RWPE2 (cell line): ENCODE measurements at places on chromosomes 7 and 10.

DNA sequence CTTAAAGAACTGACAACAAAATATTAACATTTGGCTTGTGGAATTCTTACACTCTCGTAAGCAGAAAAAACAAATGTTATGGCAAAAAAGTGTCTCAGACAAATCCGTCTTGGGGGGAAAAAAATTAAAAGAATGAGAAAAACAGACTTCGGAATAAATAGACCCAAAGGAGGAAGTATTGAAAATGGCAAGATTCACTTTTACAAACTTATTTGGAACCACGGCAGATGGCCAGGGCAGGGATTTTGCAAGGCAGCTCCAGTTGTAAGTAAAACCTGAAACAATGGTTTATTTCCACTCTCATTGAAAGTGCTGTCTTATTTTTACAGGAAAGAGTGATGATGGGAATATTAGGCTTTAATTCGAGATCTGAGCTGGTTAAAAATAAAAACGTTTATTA lies 1.5 kb upstream of the ZNF438 start:
- DNase-seq: no peak

GRCh38 chr10:127195571-127196281 lies 665 bp downstream of the INSYN2A start:
- no peak for DNase-seq

DNA sequence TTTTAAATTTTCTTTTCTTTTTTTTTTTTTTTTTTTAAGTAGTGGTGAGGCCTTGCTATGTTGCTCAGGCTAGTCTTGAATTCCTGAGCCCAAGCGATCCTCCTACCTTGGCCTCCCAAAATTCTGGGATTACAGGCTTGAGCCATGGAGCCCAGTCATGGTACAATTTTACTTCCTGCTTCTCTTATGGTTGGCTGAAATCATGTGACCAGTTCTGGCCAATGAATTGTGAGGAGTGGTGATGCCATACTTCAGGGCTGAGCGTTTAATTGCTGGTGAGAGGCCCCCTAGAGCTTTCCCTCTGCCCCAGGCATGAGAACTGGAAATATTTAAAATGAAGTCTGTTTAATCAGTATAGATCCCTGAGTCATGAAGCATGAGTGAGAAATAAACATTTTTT lies 22.2 kb upstream of the BAIAP2L1 start:
- DNase-seq: no peak

- DNase-seq: no peak
Observed at GRCh38 chr7:92988941-92989545, 128.7 kb downstream of the SAMD9 start.

GRCh38 chr7:114070246-114070645 lies 151.4 kb upstream of the PPP1R3A start:
- no peak for DNase-seq

- no peak for DNase-seq
Observed at GRCh38 chr10:125199270-125199669, 38.9 kb upstream of the CTBP2 start.

DNA sequence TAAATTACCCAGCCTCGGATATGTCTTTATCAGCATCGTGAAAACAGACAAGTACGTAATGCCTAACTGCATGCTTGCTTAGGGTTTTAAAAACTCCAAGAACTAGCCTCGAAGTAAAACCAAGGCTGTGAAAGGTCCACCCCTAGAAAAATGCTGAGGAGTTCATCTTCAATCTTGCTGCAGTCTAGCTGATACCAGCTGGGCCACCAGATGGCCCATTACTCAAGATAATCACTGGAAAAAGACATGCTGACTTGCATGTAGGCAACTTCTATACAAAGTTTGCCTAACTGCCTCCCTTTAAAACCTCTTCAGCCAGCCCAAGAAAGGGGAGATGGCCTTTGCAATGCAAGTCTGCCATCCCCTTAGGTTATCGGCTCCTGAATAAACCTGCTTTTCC lies 614.1 kb downstream of the GALNT17 start:
- DNase-seq: no peak

- DNase-seq: no peak
Observed at GRCh38 chr10:34612446-34612845, 202.7 kb downstream of the PARD3 start.

DNA sequence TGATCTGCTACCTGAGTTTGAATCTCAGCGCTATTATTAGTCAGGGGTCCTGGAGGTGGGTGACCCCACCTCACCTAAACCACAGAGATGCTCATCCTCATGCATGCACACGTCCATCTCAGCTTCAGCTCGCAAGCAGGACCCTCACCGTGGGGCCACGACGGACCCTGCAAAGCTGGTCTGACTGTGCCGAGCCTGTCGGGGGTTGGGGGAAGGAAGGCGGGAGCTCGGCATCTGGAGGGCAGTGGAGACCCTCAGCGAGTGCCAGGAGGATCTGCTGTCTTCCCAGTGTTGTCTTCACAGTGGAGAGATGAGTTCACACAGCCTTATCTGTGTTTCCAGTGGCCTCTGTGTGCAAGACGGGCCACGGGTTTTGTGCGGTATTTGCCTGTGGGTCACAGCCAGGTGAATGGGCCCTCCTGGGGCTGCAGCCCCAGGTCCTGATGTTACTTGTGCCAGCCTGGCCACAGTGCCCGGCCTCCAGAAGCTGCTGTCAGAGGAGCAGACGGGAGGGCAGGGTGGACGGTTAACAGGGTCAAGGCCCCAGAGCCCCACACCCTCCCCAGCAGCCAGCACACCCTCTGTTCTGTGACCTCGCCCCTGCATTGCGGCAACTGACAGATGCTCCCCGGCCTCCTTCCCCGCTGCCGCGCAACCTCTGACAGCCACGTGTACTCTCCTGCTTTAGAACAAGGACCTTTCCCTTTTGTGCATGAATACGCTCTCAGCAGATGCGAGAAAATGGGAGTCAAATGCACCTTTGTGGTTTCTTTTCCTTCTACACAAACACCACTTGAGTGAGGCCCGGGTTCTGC lies 528.8 kb downstream of the DNAJB6 start:
- DNase-seq: no peak

DNA sequence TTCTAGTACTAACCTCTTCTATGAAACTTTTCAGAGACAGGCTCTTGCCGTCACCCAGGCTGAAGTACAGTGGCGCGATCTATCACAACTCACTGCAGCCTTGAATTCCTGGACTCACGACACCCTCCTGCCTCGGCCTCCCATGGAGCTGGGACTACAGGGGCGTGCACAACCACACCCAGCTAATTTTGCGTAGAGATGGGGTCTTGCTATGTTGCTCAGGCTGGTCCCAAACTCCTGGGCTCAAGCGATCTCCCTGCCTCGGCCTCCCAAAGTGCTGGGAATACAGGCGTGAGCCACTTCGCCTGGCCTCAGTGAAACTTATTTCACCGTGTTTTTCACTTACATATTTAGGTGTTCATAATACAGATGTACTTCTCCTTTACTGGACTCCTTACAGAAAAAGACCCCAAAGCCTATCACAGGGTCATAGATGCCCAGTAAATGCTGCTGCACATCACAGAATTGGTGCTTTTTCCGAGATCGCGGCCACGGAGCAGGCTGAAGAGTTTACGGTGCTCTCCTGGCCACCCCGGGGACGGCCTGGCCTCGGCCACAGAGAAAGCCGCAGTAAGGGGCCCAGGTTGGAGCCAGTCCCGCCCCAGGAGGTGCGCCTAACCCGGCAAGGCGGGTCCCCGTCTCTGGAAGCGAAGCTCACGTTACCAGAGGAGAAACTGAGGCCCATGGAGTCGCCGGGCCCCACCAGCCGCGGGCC lies 595 bp downstream of the TBL2 start:
- DNase-seq: no peak

DNA sequence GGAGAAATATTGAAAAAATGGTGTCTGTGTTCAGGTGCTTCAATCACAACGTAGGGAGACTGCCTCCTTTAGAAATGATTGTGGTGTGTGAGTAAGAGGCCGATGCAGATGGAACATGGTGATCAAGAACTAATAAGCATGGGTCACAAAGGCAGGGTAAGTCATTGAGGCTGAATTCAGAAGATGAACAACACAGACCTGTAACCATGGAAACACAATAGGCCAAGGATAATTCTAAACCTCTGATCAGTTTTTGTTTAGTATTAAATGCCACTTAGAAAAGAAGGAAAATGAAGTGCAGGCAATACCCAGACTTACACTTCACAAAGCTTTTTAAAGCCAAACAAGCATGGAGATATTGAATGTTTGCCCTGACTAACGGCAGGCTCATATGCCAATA lies 32.8 kb upstream of the TAS2R16 start:
- no peak for DNase-seq

DNA sequence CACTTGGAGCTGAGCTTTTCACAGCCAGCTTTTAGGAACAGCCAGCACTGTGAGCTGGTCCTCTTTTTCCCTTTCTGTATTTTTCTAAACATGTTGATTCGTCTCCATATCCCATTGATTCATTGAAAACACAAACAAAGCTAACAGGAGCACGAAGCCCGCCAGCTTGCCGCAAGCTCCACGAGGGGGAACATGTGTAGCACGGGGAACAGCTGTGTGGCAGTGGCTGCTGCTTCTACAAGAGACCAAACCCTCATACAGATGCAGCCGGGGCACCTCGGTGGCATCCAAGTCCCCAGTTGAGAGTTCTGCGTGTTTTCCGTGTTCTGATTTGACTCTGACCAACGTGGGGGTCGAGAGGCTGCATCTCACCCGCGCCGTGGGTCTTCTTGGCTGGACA lies 80.8 kb upstream of the SH2B2 start:
- DNase-seq: no peak

- DNase-seq: no peak
Observed at GRCh38 chr7:14836571-14837189, 65.9 kb downstream of the DGKB start.

GRCh38 chr7:102933763-102934162 lies 21.0 kb downstream of the LRRC17 start:
- DNase-seq: peak; percentile 75

GRCh38 chr7:1843921-1844335 lies 173.9 kb downstream of the ELFN1 start:
- DNase-seq: peak; percentile 56

GRCh38 chr10:1454428-1454827 lies 282.9 kb downstream of the ADARB2 start:
- no peak for DNase-seq

- DNase-seq: no peak
Observed at GRCh38 chr10:129192344-129193128, 274.5 kb upstream of the MGMT start.

GRCh38 chr7:135151533-135151932 lies 3.7 kb downstream of the TMEM140 start:
- no peak for DNase-seq

DNA sequence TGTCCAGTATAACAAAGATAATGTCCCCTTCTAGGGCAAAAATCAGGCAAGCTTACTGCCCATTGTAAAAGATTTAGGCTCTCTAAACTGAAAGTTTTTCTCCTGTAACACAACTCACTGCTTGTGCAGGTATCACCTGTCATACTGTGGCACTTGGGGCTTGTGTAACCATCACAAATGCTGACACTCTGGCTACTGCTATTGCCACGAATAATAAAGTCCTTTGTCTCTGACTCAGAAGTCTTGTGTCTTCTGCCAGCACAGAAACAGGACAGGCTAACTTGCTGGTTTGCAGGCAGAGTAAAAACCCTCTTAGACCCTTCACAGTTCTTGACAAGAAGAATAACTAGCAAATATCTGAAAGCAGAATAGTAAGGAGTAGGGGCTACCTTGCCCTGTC lies 273.9 kb downstream of the RPS24 start:
- DNase-seq: no peak

GRCh38 chr7:46494441-46494840 lies 573.4 kb upstream of the IGFBP3 start:
- DNase-seq: no peak

GRCh38 chr10:80518807-80519360 lies 18.8 kb upstream of the SH2D4B start:
- DNase-seq: no peak

- no peak for DNase-seq
Observed at GRCh38 chr7:97126483-97127171, 9.1 kb downstream of the SDHAF3 start.

DNA sequence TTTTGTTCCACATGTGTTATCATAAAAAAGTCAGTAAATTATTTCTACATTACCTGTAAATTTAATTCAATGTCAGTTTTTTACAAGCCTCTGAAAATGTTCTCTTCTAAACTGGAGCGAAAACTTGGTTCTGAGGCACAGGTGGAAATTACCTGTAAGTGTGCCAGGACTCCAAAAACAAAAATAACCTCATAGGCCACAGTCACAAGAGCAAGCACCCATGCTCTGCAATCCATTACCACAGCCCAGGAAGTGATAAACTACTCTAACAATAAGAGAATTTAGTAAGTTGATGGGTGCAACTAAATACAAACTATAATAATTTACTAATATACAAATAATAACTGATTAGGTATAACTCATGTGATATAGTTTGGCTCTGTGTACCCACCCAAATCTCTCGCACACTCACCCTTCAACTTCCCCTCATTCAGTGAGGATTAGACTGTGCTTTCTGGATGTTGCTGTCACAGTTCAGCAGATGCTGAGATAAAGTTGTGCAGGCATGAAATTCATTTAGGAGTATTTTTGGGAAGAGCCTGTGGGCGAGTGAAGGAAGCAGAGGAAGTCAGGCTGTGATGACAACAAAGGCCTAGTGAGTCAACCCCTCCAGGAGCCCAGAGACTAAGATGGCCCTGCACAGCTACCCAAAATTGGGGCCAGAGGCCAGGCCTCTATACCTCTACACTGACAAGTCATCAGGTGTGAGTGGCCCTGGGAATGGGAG lies 16.3 kb upstream of the GIMAP6 start:
- no peak for DNase-seq

DNA sequence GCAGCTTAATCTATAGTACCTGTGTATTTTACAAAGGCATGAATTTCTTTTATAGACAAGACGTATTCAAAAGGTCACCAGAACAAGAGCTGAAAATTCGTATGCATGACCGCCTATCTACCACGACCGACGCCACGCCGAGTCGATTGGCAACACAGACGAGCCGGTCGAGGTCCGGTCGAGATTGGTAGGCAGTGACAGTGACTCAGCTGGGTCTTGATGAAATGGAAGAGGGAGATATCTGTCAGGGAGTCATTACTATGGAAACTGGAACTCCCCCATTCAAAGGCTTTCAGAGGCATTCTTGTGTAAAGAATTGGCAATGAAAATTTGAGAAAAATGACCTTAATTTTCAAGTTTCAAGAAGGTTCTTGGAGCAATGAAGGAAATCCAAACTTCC lies 2.1 kb downstream of the ATP5MK start:
- no peak for DNase-seq

- DNase-seq: no peak
Observed at GRCh38 chr10:103616705-103617601, 123.4 kb downstream of the NEURL1 start.
